NCI-H1694 treated with DMSO at 0.1 percent for 48 hours (cell line): ENCODE measurements at places on chromosomes 6 and 20.

DNA sequence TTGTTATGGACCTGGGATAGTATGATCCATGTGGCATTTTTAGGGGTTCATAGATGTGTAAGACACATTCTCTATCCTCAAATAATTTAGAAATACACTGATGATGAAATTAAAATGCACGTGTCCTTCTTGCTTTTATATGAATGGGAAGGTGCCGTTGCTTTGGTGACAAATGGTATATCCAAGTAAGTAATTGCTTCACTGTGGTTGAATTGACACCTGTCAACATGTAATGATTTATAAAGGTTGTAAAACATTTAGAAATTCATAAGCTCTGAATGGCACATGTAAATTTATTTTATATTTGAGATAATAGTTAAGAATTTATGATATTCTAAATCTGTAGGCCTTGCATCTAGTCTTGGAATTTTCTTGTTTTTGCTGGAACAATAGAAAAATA is 227.0 kb downstream of the PHACTR1 start:
- DNase-seq, result no peak

- no peak for DNase-seq
Measured at GRCh38 chr6:142861711-142862110, 83.3 kb downstream of the HIVEP2 start.

DNA sequence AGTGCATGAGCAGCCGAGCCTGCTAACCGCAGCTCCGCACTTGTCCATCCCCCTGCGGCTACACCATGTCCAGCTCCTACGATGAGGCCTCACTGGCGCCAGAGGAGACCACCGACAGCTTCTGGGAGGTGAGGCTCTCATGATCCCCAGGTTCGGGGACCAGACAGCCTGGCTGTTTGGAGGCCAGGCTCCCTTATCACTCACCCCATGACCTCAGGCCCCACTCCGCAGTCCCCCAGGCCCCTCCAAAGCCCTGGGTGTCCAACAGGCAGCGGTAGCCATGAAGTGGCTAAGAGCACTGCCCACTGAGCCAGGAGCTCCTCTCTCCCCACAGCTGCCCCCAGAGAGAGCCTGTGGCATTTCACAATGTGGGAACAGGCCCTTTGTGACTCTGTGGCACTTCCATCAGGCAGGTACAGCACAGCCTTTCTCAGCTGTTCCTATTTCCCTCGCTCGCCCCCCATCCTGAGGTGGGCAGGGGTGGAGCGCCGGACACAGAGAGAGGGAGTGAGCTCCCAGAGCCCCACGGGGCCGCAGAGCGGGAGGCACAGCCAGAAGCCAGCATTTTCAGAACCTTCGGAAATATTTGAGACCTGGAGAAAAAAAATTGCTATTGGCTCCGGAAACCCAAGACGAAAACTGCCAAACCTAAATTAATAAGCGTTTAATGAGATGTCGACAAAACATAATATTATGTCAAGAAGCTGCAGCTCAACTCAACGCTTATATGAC is 29.7 kb downstream of the SPDEF start:
- DNase-seq, result no peak

GRCh38 chr6:6217855-6218758 is 102.4 kb downstream of the F13A1 start:
- no peak for DNase-seq

- DNase-seq, result peak; percentile 2
Measured at GRCh38 chr6:107179004-107179403, 63.7 kb upstream of the BEND3 start.

GRCh38 chr6:147255948-147256674 is 51.9 kb downstream of the STXBP5 start:
- no peak for DNase-seq

DNA sequence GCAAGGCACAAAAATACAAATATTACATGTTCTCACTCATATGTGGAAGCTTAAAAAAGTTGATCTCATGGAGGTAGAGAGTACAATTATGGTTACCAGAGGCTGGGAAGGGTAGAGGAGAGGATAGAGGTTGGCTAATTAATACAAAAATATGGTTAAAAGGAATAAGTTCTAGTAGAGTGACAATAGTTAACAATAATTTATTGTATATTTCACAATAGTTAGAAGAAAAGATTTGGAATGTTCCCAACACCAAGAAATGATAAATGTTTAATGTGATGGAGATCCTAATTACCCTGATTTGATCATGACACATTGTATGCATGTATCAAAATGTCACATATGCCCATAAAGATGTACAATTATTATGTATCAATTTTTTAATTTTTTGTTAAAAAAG is 1.8 kb downstream of the ALDH8A1 start:
- no peak for DNase-seq

GRCh38 chr6:31651602-31652191 is 764 bp downstream of the BAG6 start:
- DNase-seq, result peak; percentile 46

GRCh38 chr6:135266675-135267074 is 85.6 kb downstream of the MYB start:
- DNase-seq, result no peak

- no peak for DNase-seq
Measured at GRCh38 chr6:21519642-21520041, 73.9 kb upstream of the SOX4 start.

DNA sequence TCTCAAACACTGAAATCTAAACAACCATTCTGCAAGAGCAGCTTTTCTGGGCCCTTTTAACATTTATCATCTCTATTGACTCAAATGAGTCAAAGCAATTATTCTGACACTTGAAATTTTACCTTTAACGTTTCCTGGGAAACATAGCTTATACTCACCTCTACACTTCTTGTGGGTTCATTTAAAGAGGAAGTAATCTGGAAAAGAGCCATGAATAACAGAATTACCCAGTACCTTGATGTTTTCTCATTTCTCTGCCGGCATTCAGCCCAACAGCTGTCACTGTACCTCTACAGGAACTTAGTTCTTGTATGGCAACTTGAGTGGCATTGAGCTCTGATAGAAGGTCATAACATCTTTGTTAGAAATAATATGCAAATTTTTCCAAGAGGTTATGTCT is 272.2 kb downstream of the KCNQ5 start:
- no peak for DNase-seq
